ENCODE measurements at places on chromosomes 13 and 19.

- DNase-seq: no peak
Observed at GRCh38 chr13:25571237-25571636, 199.5 kb downstream of the ATP8A2 start.

DNA sequence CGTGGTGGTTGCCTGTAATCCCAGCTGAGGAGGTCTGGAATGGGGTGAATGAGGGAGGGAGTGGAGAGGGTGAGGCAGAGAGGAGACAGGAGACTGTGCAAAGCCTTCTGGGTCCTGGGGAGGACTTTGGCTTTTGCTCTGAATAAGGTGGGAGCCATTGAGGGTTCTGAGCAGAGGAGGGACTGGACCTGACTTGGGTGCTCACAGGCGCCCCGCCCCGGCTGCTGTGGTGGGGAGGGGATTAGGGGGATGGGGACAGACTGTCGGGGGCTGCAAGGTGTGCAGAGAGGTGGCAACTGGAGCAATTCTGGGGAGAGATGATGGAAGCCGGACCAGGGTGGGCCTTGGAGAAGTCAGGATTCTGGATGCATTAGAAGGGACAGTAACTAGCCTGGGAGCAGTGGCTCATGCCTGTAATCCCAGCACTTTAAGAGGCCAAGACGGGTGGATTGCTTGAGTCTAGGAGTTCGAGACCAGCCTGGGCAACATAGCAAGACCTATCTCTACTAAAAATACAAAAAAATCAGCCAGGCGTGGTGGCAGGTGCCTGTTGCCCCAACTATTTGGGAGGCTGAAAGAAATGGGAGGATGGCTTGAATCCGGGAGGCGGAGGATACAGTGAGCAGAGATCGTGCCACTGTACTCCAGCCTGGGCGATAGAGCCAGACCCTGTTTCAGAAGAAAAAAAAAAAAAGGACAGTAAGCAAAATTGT, 16.1 kb upstream of the NANOS3 start:
- DNase-seq: no peak

DNA sequence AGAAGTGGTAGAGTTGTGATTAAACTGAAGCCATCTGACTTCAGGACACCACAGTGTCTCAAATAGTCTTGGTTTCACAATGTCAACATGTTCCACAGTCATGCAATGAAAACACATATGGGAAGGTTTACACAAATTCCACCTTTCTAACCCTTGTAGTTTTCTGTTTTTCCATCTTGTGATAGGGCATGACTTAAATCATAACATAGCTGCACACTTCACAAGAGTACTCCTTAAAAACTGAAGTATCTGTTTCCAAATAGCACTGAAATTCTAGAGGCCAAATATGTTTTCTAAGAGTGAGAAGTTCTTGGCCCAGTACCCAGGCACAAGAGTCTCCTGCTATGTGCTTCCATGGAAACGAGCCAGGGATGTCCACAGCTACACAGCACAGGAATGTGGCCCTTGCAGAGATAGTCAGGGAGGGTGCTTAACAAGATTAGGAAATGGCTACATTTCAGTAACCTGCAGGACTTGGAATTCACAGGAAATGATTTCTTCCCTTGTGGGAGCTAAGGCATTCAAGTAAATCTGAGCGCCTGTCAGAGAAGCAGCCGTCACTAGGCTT, 269.1 kb downstream of the NDFIP2 start:
- no peak for DNase-seq

GRCh38 chr19:49474542-49474924, 518 bp downstream of the FLT3LG start:
- DNase-seq: no peak

- DNase-seq: no peak
Observed at GRCh38 chr13:29855009-29855408, 4.6 kb upstream of the UBL3 start.

DNA sequence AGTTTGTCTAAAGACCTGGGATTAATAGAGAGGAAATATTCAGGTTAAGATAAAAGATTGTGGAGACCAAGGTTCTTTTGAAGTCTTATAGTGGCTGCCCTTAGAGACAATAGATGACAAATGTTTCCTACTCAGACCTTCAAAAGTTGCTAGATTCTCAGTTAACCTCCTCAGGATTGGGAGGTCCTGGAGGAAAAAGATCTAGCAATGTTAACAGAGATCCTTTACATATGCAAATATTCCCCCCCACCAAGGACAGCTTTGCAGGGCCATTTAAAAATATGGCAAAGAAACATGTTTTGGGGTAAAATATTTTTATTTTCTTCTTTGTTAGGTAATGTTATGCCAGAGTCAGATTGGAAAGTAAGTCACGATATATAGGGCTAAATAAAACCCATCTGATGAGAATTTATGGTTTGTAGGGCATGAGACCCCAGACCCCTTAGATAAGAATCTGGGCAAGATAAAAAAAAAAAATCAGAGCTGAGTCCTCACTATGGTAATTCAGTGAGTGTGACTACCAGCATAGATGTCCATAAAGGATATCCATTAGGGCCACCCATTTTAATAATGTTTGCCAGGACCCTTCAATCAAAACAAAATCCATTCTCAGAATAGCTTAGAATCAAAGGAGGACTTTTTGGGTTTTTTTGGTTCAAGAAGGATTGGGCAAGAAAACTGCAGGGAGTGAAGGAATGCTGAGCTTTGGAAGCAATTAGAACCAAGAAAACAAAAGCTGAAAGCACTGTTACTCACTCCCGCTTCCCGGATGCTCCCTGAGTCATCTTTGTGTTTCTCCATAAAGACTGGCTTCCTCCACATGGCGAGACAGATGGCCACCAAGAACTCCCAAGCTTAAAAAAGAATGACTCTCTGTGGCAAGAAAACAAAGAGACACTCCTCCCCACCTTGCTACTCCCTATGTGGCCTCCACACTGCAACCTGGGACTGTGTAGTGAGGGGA, 28.2 kb downstream of the VSTM1 start:
- peak; percentile 88 for DNase-seq

DNA sequence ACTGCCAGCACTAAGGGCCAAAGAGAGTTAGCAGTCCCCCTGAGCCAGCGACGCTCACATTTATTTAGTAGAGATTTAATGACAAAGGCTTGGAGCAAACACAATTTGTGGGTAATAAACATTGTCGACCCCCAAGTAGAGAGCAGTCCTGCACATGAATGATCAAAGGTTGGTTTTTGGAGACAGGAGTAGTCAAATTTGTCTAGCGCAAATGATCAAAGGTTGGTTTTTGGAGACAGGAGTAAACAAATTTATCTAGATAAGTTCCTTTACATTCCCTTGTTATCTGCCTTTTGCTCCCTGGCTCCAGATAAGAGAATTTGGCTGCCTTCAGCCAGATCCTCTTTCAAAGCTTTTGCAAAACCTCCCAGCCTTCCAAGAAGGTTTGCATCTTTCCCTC, 26.9 kb downstream of the METTL21C start:
- DNase-seq: no peak

- no peak for DNase-seq
Observed at GRCh38 chr19:55650602-55651230, 2.7 kb downstream of the CCDC106 start.

- DNase-seq: no peak
Observed at GRCh38 chr13:73141292-73141771, 82.5 kb downstream of the KLF5 start.

DNA sequence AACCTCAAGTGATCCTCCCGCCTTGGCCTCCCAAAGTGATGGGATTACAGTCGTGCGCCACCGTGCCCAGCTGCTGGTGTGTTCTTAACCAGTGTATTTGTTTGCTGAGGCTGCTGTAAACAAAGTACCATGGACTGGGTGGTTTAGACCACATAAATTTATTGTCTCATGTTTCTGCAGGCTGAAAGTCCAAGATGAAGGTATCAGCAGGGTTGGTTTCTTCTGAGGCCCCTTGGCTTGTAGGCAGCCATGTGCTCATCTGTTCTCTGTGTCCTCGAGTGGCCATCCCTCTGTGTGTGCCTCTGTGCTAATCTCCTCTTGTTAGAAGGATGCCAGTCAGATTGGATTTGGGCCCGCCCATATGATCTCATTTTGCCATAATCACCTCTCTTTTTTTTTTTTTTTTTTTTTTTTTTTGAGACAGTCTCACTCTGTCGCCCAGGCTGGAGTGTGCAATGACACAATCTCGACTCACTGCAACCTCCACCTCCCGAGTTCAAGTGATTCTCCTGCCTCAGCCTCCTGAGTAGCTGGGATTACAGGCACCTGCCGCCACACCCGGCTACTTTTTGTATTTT, 31.8 kb downstream of the PEX11G start:
- peak; percentile 8 for DNase-seq

- DNase-seq: no peak
Observed at GRCh38 chr19:53078668-53079067, 24.6 kb downstream of the ZNF160 start.

GRCh38 chr13:110538632-110539031, 22.9 kb downstream of the RAB20 start:
- DNase-seq: no peak

- no peak for DNase-seq
Observed at GRCh38 chr13:51158880-51159518, 47.9 kb upstream of the C13orf42 start.

DNA sequence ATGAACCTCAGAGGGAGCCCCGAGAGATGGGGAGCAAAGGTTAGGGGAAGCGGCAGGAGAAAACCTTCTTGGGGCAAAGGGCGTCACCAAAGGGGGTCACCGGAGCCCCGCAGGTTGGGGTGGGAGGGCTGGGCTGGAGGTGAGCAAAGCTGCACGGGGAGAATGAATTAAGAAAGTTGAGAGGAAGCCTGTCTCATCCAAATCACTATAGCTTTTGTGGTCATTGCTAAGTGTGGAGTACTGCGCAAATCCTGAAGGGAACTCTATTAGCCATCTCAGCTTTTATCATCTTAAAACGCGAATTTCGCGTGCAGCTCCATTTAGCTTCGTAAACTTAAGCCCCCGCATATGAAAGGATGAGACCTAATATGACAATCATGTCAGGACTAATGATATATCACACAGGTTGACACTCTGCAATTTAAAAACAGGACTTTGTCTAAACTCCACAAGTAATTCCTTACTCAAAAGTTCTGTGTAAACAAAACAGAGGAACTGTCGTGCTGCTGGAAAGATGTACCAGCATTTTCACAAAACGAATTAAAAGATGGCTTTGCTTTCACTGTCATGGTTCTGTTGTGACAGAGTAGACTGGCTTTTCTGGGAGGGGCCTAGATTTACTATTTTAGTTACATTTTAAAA, 631 bp downstream of the LACC1 start:
- no peak for DNase-seq

GRCh38 chr19:46630586-46631205, 5.3 kb downstream of the GNG8 start:
- no peak for DNase-seq

GRCh38 chr13:98848746-98849145, 96.3 kb upstream of the SLC15A1 start:
- DNase-seq: no peak

GRCh38 chr13:99898421-99898820, 73.1 kb downstream of the ZIC5 start:
- no peak for DNase-seq

DNA sequence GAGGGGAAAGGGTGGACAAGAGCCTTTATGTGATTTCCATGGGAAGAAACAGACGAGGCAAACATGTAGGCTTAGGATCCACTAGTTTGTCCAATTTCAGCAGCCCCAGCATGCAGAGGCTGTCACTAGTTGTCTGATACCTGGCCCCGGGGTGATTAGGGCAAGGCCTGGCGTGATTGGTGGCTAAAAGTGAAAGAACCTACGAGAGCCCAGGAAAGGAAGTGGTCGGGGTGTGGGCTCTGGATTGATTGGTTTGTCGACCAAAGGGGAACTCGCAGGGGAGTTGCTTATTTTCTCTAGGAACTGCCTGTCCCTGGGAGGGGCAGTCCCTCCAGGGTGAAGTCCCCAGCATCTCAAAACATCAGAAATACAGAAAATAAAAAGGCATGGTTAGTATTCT, 64.2 kb upstream of the UQCRFS1 start:
- no peak for DNase-seq

- DNase-seq: peak; percentile 7
Observed at GRCh38 chr19:57664269-57665127, 4.2 kb upstream of the ZSCAN4 start.

DNA sequence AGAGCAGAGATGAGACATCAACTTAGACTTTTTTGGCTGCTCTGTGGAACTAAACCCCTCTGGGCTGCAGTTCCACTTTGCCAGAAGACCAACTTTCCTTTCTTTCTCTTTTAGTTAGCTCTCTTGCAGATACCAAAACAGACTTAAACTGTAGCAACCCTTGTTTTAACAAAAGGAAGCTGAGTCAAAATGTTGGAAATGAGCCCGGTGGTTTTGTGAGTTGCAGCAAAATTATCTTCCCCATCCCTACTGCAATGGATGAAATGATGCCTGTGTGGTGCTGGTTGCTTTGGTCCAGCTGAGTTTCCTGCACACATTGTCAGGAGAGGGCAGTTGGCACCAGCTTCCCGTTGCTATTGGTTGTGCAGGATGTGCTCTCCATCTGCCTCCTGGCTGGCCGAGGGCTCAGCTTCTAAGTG, 115.3 kb downstream of the LRCH1 start:
- no peak for DNase-seq

Data from SW 1271 (cell line).